Activated CD4-positive, alpha-beta T cell treated with anti-CD3 and anti-CD28 coated beads, Interleukin-2, Interleukin-6, amounts not matched to agents 100 ng/mL and 50 ng/mL, durations not matched to agents 16 hours and 8 hours (primary cell): ENCODE measurements at places on chromosomes 4 and X.

DNA sequence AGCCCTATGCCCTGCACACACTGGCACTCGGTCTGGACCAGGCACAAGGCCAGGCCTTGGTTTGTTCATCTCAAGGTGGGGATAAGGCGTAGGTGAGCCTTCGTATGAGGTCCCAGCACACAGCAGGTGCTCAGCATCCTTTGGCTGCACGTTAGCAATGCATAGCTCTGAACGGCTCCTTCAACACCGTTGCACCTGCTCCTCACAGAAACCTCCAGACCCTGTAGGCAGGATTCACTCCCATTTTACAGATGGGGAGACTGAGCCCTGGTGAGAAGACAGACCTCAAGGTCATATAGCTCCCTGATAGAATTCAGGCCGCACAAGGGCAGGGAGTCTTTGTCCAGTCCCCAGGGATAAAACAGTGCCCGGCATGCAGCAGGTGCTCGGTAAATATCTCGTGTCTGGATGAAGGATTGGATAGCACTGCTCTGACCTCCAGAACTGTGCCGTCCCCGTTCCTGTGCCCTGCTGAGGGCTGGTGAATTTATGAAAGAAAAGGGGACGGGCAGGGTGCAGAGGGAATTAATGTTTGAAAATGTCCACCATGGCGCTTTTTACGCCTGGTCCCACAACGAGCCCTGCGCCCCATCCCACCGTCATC lies 2.4 kb downstream of the PPP2R2C start:
- DNase-seq = no peak

GRCh38 chr4:70182517-70183167 lies 12.9 kb upstream of the ODAM start:
- DNase-seq = no peak

GRCh38 chrX:107747596-107748161 lies 27.9 kb downstream of the TSC22D3 start:
- DNase-seq = no peak

DNA sequence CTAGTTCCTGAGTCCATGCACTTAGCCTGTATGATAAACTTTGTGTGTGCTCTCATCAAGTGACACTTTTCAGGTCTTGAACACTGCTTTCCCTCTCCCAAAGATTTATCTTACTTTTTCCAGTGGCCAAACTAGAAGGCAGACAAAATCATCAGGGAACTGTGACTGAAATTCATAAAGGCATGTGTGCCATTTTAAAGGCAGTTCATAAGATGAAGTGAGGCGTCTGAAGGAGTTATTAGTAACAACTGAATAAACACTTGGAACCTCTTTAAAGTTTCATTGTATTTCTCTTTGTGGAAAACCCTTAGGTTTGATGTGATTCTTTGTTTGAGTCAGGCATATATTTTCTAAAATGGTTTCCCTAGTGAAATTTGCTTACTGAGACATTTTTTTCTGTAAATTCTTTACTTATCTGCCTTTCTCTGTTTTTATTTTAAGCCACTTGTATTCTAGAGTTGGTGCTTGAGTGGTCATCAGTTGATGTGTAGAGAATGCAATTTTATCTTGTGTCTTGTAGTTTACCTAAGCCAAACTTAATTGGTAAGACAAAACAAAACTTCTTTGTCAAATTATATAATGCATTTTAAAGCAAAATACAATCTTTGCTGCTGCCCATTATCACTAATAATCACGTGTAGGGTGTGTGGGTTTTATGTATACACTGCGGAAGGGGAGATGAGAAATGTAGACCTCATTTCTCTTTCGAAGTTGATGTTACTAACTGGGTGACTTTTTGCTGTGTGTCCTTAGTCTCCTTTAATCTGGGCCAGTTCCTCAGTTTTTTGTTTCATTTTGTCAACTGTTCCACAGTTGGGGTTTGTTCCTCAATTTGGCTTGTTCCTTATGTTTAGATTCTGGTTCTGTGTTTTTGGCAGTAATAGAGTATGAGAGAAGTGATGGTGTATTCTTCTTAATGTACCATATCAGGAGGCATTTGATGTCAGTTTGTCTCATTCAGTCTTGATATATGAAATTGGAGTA lies 56.8 kb downstream of the RBPJ start:
- no peak for DNase-seq

- no peak for DNase-seq
Observed at GRCh38 chrX:95678679-95679078, 1006.0 kb upstream of the DIAPH2 start.

DNA sequence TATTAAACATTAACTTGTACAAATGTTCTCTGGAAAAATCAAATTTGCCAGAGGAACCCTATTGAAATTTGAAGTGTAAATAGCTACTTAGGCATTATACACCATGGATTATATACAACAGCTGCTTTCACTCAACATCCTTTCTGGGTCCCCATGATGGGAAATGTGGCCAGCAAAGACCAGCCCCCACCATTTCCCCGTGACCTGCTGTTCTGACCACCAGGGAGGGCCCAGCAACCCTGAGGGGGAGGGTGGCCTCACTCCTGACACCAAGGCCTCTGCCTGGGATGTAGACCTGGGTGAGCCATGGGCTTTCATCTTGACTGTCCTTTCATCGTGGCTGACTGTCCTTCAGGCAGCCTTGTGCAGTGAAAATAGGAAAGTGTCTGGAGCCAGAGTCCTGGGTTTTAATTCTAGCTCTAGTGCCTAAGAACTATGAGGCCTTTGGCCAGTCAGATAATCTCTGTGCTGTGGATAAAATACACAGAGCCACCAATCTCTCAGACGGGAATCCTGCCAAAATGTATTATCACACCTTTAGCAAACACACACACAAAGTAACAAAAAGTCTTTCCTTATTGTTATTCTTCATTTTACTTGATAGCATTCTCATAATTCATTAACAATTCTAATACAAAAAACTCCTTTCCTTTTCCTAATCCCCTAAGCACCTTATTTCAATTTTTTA lies 45.1 kb downstream of the NR3C2 start:
- no peak for DNase-seq

GRCh38 chr4:28883211-28883610 lies 1837.0 kb upstream of the PCDH7 start:
- DNase-seq = no peak

GRCh38 chr4:3310301-3311094 lies 17.7 kb downstream of the RGS12 start:
- DNase-seq = no peak

- DNase-seq = no peak
Observed at GRCh38 chr4:107900508-107900907, 30.8 kb upstream of the CYP2U1 start.

DNA sequence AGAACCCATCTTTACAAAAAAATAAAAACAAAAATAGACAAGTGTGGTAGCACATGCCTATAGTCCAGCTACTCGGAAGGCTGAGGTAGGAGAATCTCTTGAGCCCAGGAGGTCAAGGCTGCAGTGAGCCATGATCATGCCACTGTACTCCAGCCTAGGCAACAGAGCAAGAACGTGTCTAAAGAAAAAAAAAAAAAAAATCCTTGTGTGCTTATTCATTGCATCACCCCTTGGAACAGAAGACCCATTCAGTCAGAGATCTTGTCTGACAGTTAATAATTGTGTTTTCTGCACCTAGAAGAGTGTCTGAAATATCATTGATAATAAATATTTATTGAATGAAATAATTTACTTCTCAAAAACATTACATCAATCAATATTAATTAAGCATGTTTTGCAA lies 97.4 kb upstream of the TBL1X start:
- DNase-seq = no peak

- no peak for DNase-seq
Observed at GRCh38 chr4:159719531-159719930, 616.7 kb downstream of the RAPGEF2 start.

GRCh38 chr4:16119981-16120380 lies 36.2 kb upstream of the PROM1 start:
- DNase-seq = no peak

GRCh38 chr4:176268963-176269362 lies at the start of gene ASB5:
TSS of gene ASB5 (minus strand) at chr4:176269222. CDS start at chr4:176269108, 114 bp downstream.
- DNase-seq = no peak

DNA sequence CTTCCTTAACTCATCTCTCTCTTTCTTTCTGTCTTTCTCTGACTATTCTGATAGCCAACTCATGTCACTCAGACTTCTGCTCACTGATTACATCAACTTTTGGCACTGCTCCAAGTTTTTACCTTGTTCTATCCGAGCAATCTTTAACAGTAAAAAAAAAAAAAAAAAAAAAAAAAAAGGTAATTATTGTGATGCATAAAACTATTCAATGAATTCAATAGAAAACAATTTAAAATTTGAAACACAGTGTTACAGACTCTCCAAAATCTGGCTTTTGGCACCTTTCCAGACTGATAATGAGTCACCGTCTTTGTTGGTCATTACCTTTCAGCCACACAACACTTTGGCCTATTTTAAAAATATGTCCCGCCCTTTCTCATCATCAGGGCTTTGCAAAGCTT lies 229.5 kb downstream of the GALNTL6 start:
- no peak for DNase-seq

- DNase-seq = no peak
Observed at GRCh38 chr4:86452422-86452891, 92.6 kb upstream of the MAPK10 start.

GRCh38 chr4:86670298-86670697 lies 76.2 kb downstream of the PTPN13 start:
- peak; percentile 2 for DNase-seq

GRCh38 chrX:7145454-7145853 lies 2.1 kb upstream of the STS start:
- DNase-seq = no peak

GRCh38 chr4:174086829-174087799 lies 196.4 kb downstream of the FBXO8 start:
- no peak for DNase-seq

GRCh38 chr4:82136161-82136801 lies 237.5 kb downstream of the HNRNPD start:
- DNase-seq = peak; percentile 11

DNA sequence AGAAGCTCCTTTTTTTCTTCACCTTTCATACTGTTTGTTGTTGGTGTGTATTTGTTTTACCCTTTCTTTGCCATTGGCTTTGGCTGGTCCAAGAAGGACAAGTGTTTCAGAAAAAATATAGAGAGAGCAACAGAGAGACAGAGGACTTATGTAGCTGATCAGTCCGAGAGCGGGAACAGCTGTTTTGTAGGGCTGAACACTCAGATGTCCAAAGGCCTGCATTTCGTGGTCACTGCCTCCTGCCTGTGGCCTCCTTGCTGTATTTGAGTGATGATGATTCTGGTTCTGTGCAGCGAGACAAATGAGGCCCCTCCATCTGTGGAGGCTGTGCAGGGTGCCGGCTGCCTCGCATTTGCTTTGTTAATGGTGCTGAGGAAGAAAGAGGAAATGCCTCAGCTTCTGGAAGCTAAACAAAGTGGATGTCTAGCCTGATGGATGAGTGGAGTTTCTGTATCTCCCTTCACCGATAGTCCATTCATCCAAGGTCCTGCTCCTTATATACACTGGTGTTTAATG lies 19.8 kb upstream of the STOX2 start:
- DNase-seq = no peak

DNA sequence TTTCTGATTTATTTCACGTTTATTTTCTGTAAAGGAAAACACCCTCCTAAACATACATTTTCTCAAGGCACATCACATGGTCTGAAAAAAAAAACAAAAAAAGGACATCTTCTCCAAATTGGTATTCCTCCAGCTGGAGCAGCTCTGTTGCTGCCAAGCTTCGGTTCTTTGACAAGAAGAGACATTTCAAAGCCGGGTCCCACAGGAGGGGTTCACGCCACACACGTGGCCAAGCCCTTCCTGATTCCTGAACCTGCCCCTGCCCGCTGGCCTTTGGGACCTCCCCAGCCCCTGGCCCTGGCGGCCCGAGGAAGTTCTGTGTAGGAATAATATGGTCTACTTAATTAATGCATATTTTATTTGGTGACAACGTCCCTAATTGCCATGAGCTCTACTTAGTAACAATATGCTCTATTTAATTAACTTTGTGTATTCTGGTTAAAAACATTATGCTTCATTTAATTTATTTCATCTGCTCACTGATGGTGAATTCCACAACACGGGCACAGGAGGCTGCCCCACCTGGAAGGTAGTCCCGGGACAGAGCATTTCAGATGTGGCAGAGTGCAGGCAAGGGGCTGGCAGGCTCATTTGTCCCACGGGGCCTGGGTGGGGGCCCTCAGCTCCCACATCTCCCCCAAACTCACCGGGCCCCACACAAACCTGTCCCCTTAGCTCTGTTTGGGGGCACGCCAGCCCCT lies 5.4 kb upstream of the RGS12 start:
- DNase-seq = no peak

GRCh38 chr4:158991534-158992155 lies 111.2 kb upstream of the RAPGEF2 start:
- DNase-seq = no peak

DNA sequence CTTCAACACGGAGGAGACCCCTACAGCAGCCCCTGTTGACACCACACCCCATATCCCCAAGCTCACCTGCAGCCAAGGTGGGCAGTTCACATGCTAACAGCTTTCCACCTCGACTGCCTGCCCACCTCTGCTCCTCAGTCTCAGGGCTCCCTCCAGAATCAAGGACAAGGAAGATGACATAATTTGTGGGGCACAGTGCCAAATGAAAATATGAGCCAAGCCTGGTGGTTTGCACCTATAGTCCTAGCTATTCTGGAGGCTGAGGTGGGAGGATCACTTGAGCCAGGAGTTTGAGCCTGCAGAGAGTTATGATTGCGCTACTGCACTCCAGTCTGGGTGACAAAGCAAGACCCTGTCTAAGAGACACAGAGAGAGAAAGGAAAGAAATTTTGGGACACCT lies 516.3 kb downstream of the BCOR start:
- DNase-seq = no peak

DNA sequence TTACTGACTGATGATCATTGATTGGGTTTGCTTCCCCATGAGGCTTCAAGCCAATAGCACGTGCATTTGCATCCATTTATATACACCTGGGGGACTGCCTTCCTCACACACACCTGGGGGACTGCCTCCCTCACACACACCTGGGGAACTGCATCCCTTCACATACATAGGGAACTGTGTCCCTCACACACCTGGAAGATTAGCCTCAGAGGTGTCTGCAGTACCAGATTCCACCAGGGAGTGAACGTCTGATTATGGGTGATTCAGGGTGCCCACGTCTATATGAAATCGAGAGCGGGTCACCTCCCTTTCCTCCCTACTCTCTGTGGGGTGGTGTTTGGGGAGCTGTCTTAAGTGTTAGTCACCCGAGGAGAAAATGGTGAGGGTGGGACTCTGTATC lies 16.9 kb downstream of the CD99 start:
- DNase-seq = no peak

- no peak for DNase-seq
Observed at GRCh38 chrX:531611-531936, 99.0 kb upstream of the SHOX start.

GRCh38 chr4:42781315-42781714 lies 111.2 kb upstream of the GRXCR1 start:
- DNase-seq = no peak
